CD4-positive, alpha-beta memory T cell (primary cell): ENCODE measurements at places on chromosomes 3 and 15. TPM values are rescaled to one million over a fixed set of nuclear protein-coding genes. Genes with fewer than 3 reads are reported as not detected.

GRCh38 chr3:128128251-128128650, 4.6 kb upstream of the RUVBL1 start:
- no peak for DNase-seq

DNA sequence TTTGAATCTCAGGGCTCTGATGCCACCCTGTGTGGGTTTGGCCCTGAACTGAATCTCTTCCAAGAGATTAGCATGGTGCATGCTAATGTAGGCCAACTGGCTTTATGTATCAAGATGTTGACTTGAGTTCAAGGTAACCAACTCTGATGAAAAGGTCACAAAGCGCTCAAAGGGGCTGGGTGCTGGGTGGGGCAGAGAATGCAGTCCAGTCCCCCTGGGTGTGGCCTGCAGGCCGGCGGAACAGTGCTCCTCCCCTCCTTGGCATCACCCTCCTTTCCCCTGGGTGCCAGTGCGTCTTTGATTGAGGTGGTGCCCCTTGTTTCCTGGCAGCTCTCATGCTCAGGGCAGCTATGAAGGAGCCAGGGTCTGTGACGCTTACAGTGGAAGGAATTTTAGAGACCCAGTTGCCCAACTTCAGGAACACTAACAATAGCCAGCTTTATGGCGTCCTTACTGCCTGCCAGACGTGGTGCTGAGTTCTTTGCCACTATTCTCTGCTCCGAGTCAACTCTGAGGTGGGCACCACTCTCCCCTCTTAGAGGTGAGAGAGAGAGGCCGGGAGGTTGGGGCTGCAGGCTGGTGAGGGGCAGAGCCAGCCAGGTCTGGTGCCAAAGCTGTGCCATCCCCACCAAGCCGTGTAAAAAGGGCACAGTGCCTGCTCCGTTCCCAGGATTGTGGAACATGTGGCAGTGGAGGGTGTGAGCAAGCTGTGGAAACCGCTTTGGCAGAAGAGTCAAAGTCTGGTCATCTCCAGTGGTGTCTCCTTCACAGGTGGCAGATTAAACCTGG, 9.8 kb downstream of the SYNM start:
- DNase-seq = no peak

DNA sequence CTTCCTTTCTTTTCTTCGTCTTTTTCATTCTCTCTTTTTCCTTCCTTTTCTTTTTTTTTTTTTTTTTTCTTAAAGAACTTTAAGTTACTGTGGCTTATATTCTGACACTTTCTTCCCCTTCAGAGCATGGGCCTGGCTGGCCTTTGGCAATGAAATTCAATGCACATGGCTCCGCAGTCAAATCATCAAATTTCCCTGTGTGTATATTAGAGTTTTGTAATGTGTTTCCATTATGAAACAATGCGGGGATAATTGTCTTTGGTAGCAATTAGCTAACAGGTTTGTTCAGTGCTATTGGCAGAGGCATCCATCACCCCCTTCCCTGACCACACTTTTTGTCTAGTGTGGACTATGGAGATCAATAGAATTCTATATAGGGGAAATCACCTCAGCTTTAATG, 80.5 kb downstream of the CDIN1 start:
- DNase-seq = no peak

DNA sequence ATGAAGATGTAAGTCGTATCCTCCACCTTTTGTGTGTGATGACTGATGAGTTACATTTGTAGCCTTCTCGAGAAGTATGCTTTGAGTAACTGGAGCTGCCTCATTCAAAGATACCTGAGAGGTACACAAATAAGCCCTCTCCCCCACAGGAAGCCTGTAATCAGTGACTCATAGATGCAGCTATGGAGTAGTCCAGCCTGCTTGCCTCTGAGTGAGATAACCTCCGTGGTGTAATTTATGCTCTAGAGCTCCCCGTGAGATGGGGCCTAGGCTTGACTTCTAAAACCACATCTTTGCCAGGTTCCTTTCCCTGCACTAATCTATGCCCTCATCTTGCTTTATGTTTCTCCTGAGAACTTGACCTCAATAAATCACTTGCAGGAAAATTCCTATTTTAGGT, 291.7 kb downstream of the SUCLG2 start:
- DNase-seq = no peak

DNA sequence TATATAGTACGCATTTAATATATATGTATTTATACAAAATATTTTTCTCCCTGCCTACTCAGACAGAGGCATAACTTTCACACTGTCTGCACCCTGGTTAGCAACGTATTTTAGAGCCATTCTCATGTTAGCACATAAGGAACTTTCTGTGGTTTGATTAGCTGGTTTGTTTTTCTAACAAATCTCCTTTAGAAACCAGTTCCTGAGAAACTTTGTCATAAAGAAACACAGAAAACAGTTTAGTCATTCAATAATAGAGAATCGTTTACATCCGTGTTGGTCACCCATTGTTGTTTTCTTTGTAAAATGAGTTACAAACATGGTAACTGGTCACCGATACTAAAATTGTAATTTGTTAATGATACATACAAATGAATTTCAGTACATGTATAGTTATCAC, 5.9 kb upstream of the NGRN start:
- no peak for DNase-seq

DNA sequence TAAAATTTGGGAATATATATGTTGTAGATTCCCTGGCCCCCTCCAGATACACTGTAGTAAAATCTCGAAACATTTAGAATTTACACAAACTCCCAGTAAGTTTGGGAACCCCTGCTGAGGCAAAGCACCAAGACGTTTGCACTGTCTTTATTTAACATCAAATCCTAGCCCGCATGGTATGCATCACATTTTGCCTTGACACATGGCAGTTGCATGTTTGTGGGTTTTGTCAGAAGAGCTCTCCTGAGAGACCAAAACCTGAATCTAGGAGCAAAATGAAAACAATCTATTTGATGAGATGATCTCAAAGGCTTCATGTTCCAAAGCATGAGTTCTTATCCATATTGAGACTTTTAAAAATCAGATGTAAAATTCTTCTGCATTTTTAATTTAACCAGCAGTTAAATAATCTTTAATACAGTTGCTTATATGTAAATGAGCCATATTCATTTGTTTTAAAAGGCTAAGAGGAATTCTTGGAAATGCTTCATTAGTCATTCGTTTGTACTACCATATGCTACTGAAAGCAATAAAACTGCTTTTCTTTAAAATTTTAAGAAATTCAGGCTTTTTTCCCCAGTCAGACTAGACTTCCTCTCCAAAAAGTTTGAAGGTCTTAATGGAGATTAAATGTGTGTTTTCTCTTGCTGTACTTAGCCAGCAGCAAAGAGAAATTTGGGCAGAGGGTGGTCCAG, 105.2 kb upstream of the BOC start:
- no peak for DNase-seq

DNA sequence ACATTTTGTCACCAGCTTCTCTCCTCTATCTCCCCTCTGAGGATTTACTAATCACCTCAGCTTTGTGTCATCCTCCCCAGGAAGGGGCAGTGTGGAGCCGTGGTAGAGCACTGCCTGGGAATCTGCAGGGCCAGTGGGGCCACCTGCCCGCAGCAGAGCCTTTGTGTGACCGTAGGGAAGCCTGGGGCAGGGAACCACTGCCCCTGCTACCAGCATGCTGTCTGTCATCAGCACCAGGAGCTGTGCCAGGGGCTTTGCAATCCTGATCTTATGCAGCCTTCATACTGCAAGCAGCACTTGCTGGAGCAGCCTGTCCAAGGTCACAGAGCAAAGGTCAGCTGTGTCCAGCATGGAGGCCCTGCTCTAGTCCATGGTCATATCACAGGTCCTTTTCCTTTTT, 170.2 kb upstream of the IL12A start:
- DNase-seq = no peak

DNA sequence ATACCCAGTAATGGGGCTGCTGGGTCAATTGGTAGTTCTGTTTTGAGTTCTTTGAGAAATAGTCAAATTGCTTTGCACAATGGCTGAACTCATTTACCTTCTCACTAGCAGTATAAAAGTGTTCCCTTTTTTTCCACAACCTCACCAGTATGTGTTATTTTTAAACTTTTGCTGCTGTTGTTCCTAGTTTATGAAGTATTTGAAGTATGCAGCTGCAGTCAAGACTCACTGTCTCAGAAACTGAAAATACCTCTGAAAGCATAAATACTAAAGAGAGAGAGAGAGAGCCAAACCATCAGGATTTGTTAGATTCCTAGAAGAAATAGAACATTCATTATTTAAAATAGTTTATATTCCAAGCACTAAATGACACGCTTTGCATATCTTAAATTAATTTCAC, 764.2 kb downstream of the NTRK3 start:
- no peak for DNase-seq

- no peak for DNase-seq
Observed at GRCh38 chr15:28004143-28005003, 94.7 kb downstream of the OCA2 start.

DNA sequence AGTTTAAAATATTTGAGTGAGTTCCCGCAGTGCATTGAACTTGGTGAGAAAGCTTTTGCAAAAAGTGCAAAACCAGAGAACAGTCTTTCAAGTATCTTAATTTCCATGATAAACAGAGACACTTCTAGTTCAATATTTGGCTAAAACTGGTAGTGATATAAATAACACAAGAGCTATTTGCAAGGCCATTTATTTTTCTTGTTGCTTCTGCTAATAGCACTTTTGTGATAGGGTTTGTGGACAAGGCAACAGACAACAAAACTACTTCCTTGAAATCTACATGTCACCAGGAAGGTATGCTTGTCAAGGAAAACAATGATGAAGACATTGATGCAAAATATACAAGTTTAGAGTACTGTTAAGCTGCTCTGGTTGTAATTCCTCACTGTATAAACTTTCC, 1225.1 kb downstream of the OTOL1 start:
- no peak for DNase-seq

GRCh38 chr3:111589303-111590142, 5.6 kb downstream of the ZBED2 start:
- DNase-seq = no peak

- no peak for DNase-seq
Observed at GRCh38 chr15:65177901-65178300, 7.2 kb downstream of the CLPX start.

DNA sequence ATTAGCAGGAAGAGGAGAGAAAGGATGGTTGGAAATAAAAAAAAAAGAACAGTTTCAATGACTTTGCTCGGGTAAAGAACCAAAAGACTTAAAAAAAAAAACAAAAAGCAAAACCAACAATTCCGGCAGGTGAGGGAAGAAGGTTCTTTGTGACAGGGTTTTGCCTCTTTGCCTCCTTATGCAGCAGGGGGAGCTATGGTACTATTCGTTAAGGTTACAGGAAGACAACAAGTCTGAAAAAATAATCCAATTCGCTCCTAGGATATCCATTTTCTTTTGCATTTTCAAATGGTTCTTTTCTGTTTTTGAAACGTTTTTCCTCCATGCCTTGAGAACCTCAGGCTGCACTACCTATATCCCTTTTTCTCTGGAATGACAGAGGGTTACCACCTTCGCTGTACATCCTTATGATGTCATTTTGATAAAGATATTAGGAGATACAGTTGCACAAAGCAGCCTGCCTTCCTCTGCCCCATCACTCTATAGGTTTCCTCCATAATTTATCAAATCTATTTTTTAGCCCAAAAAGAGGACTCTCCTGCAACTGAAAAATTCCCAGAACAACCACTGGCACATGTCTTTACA, 55.0 kb downstream of the CFAP20DC start:
- no peak for DNase-seq

GRCh38 chr3:143298380-143298779, 178.8 kb downstream of the CHST2 start:
- DNase-seq = no peak

DNA sequence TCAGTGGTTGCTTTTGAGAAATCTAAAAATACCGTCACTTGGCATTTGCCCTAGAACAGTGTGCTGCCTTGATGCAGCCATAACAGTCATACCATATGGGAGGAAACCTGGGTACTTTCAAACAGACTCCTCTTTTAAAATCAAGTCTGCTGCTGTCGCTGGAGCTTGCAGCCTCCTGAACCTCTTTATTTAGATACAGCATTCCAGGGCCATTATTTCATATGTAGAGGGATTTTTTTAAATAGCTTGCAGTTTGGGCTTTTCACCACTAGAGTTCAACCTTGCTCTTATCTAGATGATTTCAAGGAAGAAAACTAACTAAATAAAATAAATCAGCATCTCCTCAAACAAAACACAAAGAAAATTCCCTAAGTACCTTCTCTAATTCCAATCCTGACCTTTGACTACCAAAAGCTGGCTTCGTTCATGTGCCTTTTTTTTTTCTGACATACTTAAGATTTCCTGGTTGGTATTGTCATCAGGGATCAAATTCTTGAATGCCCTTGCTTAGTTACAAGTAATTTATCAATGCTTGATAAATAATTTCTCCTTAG, 111.6 kb downstream of the KBTBD8 start:
- DNase-seq = no peak

DNA sequence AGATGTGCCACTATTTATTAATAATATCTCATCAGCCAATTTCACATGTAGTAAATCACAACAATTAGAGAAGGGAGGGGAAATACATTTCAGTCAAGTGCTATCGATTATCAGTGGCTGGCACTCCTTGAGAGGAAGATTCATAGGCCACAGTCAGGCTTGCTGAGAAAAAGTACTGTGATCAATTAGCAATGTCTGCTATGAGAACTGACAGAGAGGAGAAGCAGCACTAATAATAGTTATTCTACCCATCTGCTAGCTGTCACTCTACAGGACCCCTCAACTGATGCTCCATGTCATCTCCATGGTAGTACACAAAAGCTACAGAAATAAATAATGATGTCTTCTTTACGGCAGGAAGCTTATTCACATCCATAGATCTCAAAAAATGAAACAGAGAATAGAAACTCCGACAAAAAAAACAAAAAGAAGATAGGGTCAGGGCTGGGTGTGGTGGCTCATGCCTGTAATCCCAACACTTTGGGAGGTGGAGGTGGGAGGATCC, 351.3 kb downstream of the FOXP1 start:
- DNase-seq = no peak

- DNase-seq = no peak
Observed at GRCh38 chr3:69137412-69137811, 15.0 kb upstream of the LMOD3 start.

Gene KNL1
- not detected for polyA plus RNA-seq

Gene DPPA2
- polyA plus RNA-seq = not detected

Gene CPNE9
- not detected for polyA plus RNA-seq

Gene ALDH1L1
- not detected for polyA plus RNA-seq

Gene GADL1
- polyA plus RNA-seq = not detected

Gene PIERCE2
- polyA plus RNA-seq = 0.75 TPM
